Activated effector memory CD4-positive, alpha-beta T cell treated with Interleukin-2 at 50 U/mL for 16 hours (primary cell): ENCODE measurements at places on chromosomes 16 and 17.

- no peak for DNase-seq
Observed at GRCh38 chr16:11774065-11774626, 22.9 kb downstream of the ZC3H7A start.

DNA sequence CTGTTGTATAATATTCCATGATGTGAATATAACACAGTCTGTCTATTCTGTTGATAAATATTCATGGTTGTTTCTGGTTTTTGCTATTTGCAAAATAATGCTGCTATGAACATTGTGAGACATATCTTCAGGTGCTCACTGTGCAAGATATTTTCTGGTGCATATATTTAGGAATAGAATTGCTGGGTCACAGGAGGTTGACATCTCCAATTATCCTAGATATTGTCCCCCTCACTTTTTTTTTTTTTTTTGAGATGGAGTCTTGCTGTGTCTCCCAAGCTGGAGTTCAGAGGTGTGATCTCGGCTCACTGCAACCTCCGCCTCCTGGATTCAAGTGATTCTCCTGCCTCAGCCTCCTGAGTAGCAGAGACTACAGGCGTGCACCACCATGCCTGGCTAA, 14.5 kb upstream of the MYO18A start:
- DNase-seq = no peak

DNA sequence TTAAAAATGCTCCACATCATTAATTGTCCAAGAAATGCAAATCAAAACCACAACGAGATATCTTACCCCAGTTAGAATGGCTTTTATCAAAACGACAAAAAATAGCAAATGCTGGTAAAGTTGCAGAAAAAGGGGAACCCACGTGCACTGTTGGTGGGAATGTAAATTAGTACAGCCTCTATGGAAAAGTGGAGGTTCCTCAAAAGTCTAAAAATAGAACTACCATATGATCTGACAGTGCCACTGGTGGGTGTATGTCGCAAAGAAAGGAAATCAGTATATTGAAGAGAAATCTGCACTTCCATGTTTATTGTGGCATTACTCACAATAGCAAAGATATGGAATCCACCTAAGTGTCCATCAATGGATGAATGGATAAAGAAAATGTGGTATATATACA, 38.2 kb upstream of the ZFHX3 start:
- DNase-seq = no peak

GRCh38 chr16:83248735-83249463, 558.9 kb upstream of the HSBP1 start:
- DNase-seq = no peak

GRCh38 chr16:85696781-85697180, 8.0 kb upstream of the GINS2 start:
- DNase-seq = no peak

- peak; percentile 29 for DNase-seq
Observed at GRCh38 chr17:44919885-44920564, 4.7 kb upstream of the GFAP start.

- DNase-seq = peak; percentile 60
Observed at GRCh38 chr16:31105677-31106213, 2.4 kb upstream of the BCKDK start.

- DNase-seq = no peak
Observed at GRCh38 chr16:4373356-4373908, 1.8 kb downstream of the VASN start.

DNA sequence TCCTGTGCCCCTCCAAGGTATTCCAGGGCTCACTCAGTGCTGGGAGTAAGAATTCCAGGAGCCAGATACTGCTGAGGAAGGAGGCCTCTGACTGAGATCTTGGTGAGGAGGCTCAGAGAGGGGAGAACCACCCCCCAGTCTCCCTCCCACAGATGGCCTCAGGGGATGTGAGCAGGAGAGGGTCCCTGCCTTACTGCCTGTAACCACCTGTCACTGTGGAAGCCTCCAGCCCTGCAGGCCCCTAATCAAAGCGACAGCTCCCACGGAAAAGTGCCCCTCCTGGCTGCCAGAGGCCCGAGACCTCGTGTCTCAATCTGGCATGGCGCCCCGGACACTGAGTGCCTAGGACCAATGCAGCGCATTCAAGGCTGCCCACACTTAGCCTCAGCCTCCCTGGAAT, 7.7 kb upstream of the C17orf113 start:
- no peak for DNase-seq

DNA sequence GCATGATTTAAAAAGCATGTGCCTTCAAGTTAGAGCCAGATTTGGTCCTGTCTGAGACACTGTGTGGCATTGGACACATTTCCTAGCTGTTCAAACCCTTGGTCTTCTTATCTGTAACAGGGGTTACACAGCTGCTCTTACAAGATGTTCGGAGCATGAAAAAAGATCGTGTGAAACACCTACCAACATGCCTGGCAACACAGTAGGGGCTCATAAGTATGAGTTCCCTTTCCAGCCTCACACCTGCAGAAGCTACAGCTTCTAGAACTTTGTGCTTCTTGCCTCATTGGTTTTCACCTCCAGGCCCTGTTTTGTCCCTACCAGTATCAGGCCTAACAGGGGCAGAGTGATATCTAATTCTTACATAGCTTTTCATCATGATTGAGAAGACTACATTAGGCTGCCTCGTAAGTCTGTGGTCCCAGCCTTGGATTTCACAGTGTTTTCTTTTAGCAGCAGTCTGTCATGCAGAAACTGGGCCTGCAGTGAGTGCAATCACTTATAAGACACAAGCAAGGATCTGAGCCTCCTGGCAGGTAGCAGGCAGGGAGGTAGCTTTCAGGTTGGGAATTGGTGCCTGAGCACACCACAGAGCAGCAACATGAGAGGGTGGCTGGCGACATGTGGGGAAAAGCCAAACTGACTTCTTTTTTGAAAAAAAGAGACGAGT, 78.8 kb downstream of the CCDC182 start:
- DNase-seq = no peak

GRCh38 chr17:13931111-13931526, 138.2 kb upstream of the COX10 start:
- no peak for DNase-seq

DNA sequence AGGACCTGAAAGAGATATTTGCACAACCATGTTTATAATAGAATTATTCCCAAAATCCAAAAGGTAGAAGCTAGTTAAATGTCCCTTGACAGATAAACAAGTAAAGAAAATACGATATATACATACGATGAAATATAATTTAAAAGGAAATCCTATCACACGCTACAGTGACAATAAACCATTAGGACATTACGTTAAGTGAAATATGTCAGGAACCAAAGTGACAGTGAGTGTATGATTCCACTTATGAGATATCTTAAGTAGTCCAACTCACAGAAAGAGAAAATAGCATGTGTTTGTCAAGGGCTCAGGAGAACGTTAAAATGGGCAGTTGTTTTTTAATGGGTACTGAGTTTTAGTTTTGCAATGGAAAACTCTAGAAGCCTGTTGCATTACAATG, 212.7 kb upstream of the PMFBP1 start:
- no peak for DNase-seq

DNA sequence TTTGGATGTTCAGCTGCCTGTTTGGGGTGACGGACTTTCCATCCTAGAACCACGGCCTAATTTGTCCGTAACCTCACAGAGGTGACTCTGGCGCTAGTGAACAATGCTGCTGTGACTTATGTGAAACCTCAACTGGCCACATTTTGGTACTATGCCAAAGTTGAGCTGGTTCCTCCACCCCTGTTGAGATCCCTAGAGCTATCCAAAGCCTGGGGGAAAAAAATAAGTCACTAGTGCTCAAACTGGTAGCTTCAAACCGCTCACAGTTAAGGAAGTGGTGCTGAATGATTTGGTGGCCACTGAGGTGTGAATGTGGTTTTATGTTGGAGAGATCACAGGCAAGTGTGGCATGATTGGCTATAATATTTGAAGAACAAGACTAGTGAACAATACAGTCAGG, 11.3 kb upstream of the TUBG2 start:
- DNase-seq = no peak

- DNase-seq = no peak
Observed at GRCh38 chr16:58286280-58286679, 8.5 kb downstream of the PRSS54 start.

- no peak for DNase-seq
Observed at GRCh38 chr17:60231234-60231633, 81.5 kb downstream of the CA4 start.

- DNase-seq = no peak
Observed at GRCh38 chr16:8751481-8752311, 45.7 kb downstream of the TMEM186 start.

DNA sequence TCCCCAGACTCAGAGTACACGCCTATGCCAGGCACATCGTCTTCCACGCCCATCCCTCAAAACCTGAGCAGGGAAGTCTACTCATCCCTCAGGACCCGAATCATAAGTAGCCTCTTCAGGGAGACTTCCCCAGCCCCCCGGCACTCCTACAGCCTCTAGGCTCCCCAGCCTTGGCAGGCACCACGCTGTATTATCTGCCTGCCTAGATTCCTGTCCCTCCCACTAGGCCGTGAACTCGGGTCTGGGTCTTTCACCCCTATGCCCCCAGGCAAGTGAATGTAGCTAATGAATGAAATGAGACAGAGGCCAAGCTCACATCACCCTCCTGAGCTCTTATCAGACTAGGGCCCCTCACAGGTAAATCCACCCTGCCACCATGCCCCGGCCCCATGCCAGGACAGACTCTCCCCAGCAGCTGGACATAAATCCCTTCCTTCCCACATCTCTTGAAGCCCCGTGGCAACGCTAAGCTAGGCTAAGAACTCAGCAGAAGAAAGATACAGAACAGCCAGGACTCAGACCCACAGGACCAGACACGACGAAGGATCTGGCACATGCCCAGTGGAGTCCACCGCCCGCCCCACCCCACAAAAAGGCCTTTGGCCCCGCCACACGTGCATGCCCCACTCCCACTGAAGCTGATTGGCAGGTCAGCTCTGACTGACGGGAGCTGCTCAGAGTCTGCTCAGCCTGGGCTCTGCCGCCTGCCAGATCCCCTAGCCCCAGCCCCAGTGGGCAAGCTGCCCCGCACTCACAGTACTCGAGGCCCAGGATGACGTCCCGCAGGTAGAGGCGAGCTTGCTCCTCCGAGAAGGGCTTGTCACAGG, 13.0 kb downstream of the CAMKK1 start:
- no peak for DNase-seq

GRCh38 chr17:27385626-27386025, 70.6 kb upstream of the KSR1 start:
- DNase-seq = no peak

DNA sequence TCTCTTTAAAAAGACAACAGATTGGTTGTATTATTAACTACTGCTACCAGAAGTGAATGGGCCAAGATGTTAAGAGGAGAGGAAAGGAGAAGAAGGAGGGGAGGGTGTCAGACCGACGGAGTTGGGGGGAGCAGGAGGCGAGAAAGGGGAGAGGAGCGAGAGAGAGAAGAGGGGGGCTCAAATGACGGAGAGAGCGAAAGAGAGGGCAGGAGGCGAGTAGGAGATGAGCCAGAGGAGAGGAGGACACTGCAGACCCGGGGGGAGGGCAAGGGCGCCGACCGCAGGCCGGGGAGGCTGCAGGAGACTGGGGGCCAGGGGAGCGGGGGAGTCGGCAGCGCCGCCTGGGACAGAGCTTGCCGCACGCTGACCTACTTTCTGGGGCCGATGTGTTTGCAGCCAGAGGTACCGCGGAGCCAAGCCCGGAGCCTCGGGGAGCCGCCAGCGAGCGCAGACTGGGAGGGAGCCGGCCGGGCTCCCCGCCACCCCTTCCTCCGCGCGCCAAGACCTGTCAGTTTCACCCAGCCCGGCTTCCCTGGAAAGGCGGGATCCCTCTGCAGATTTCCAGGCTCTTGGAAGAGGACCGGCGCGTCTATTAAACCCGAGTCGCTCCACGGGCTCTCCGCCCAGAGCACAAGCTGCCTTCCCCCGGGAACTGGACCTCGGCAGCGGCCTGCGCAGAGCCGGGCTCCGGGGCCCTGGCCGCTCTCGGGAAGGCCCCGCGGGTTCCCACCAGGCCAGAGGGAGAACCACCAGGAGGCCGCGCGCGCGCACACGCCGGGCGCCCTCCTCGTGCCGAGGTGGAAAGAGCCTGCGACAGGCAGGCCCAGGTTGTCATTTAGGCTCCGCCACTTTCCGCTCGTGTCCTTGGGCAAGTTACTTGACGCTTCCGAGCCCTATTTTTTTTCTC, 74.6 kb downstream of the CMC2 start:
- DNase-seq = no peak

GRCh38 chr17:78448356-78448993, 70.0 kb downstream of the PGS1 start:
- DNase-seq = no peak

GRCh38 chr16:1550696-1551095, 17.2 kb downstream of the TMEM204 start:
- no peak for DNase-seq

GRCh38 chr17:17819561-17819995, 17.2 kb downstream of the SREBF1 start:
- DNase-seq = peak; percentile 27

- DNase-seq = no peak
Observed at GRCh38 chr17:39793301-39793872, 55.6 kb downstream of the GRB7 start.

DNA sequence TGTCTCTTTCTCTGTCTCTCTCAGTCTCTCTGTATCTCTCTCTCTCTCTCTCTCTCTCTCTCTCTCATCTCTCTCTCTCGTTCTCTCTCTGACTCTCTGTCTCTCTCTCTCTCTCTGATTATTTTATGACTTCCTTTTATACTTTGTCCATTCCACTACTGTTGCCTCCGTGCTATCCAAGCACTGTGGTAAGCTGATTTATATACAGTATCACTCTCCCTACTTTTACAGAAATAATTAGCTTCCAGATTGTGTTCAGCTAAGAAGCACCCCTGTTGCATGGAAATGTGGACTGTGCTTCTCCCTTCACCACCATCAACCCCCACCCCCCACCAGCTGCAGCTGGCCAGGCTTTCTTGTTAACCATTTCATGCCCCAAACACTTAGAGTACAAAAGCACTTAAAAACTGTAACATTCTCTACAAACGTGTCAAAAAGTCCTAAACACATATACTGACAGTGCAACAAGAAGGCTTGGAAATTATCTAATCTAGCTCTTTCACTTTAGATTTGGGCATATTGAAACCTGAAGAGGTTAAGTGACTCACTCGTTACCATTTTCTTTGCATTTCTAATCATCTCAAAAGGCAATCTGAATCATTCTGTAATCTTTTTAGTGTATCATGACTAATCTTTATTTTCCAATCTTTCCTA, 11.6 kb upstream of the TMEM100 start:
- no peak for DNase-seq

GRCh38 chr17:72839131-72839725, 253.3 kb downstream of the SLC39A11 start:
- no peak for DNase-seq
